NCI-H345 (cell line): ENCODE measurements at places on chromosomes 12 and 14.

DNA sequence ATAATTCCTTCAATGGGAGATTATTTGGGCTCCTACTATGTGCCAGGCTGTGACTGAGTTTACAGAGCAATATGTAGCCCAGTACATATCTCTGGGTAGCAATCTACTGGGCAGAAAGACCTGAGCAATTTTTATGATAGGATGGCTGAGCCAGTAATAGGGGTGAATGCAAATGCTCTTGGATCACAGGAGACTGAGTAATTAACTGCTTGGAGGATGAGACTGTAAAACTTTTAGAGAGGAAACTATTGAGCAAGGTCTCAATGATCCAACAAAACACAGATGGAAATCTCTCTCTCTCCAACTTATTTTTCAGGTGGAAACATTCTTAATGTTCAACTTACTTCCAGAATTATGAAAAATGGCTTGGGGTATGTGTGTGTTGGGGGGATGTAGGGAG is 402.2 kb downstream of the AEBP2 start:
- DNase-seq: no peak

DNA sequence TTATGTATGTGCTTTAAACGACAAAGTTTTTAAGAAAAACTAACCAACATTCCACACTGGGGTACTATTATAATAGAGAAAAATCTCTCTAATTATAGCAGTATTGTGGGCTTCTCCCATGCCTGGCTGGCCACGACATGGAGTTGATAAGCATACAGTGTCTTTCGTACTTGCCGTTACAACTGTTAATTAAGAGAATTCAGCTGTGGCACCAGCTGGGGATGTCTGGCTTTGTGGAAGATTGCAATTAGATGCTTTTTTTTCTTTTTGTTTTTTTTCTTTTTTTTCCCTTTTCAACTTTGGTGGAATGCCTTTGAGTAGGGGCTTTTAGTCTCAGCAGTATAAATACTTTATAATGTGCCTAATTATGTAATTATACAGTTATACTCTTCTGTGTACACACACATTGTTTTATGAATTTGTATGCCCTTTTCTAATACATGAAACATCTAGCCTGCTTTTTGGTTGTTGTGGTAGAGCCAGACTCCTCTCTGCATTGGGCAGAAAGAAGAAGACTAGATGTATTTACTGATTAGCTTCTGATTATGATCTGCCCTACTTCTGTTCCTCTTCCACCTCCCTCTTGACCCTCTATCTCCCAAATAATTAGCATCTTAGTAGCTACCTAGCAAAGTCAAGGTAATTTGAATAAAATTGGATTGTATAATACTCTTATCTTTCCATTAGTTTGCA is 76.4 kb downstream of the SUSD6 start:
- no peak for DNase-seq

DNA sequence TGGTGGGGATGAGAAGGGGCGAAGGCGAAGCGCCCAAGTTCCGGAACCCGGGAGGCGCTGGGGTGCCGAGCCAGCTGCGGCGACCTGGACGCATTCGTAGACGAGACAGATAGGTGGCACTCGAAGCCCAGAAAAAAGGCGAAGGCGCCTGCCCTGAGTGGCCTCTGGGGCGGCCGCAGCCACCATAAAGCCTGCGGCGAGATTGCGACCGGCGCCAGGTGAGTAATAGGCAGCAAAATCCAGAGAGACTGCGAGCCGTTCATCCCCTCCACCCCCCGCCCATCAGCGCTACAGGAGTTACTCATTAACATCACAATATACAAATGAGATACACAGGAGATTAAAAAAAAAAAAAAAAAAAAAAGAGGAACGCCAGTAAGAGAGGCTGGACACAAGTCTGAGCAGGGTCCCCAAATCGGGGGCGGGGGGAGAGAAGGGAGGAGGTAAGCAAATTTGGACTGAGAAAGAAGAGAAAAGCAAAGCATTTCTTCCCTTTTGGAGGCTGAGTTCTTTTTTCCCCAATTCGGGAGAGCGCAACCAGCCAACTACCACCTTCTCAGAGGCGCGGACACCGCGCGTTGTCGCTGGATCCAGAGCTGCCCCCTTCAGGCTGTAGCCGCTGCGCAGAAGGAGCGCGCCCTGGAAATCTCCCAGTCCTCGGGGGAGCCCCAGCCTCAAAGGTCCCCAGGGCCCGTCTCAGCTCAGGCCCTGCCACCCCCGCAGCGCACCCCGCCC is 15.7 kb downstream of the TBX3 start:
- peak; percentile 84 for DNase-seq

- no peak for DNase-seq
Observed at GRCh38 chr14:105199093-105199492, 18.0 kb upstream of the NUDT14 start.

DNA sequence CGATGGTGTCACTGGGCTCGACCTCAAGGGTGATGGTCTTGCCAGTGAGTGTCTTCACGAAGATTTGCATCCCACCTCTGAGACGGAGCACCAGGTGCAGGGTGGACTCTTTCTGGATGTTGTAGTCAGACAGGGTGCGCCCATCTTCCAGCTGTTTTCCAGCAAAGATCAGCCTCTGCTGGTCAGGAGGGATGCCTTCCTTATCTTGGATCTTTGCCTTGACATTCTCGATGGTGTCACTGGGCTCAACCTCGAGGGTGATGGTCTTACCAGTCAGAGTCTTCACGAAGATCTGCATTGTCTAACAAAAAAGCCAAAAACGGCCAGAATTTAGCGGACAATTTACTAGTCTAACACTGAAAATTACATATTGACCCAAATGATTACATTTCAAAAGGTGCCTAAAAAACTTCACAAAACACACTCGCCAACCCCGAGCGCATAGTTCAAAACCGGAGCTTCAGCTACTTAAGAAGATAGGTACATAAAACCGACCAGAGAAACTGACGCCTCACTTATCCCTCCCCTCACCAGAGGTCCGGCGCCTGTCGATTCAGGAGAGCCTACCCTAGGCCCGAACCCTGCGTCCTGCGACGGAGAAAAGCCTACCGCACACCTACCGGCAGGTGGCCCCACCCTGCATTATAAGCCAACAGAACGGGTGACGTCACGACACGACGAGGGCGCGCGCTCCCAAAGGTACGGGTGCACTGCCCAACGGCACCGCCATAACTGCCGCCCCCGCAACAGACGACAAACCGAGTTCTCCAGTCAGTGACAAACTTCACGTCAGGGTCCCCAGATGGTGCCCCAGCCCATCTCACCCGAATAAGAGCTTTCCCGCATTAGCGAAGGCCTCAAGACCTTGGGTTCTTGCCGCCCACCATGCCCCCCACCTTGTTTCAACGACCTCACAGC is 717 bp downstream of the UBC start:
- no peak for DNase-seq

GRCh38 chr12:131053567-131053966 is 99.9 kb downstream of the ADGRD1 start:
- no peak for DNase-seq

DNA sequence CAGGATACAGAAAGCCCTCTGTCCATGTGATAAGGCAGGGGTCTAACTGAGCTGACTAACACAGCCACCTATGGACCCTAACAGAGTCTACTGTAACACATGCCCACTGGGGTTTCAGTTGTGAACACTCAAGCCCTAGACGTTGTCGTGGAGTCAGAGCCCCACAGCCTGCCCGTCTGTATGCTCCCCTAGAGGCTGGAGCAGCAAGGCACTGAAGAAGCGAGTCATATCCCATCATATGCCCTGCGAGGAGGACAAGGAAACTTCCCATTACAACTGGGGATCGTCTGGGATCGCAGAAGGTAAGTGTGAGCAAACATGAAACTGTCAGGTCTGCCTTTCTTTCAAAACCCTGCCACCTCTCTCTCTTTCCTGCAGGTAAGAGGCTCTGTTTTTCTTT is 138.1 kb downstream of the GPR65 start:
- DNase-seq: no peak
